Spinal cord (tissue), 10 donors: ENCODE measurements at places on chromosomes 7 and 10. TPM values are rescaled to one million over a fixed set of nuclear protein-coding genes. Genes with fewer than 3 reads are reported as not detected.

The MOGAT3 gene
- not detected for polyA plus RNA-seq

The MGAM2 gene
- 0.24 TPM for polyA plus RNA-seq

The CYP2W1 gene
- polyA plus RNA-seq = 0.44 TPM

The LGI1 gene
- polyA plus RNA-seq = 43.9 TPM

The GPR26 gene
- polyA plus RNA-seq = 5.6 TPM

The MRLN gene
- not detected for polyA plus RNA-seq

The CARD11 gene
- 1.2 TPM for polyA plus RNA-seq

The CDC14C gene
- polyA plus RNA-seq = 0.11 TPM

The CCL24 gene
- polyA plus RNA-seq = not detected

The ZNF655 gene
- polyA plus RNA-seq = 50.0 TPM

The LBX1 gene
- polyA plus RNA-seq = 26.0 TPM

The DPP6 gene
- 104 TPM for polyA plus RNA-seq

The HTR7 gene
- polyA plus RNA-seq = 8.8 TPM

The SLC29A3 gene
- polyA plus RNA-seq = 9.3 TPM

The PTPRE gene
- polyA plus RNA-seq = 46.9 TPM

The LIPN gene
- not detected for polyA plus RNA-seq

The CPA4 gene
- polyA plus RNA-seq = 0.84 TPM

The TBX20 gene
- polyA plus RNA-seq = not detected

The HIBADH gene
- 27.2 TPM for polyA plus RNA-seq

The DUSP5 gene
- 6.4 TPM for polyA plus RNA-seq

The FBXL13 gene
- polyA plus RNA-seq = 2.8 TPM

The CYP2C19 gene
- polyA plus RNA-seq = not detected

The PLAU gene
- polyA plus RNA-seq = 3.9 TPM

The CBX3 gene
- 201 TPM for polyA plus RNA-seq

The ATP5F1C gene
- polyA plus RNA-seq = 301 TPM

The GRM8 gene
- 15.6 TPM for polyA plus RNA-seq

The ASB10 gene
- polyA plus RNA-seq = not detected

The HECW1 gene
- polyA plus RNA-seq = 15.8 TPM

The ABCB1 gene
- polyA plus RNA-seq = 15.4 TPM

The SPDYE18 gene
- polyA plus RNA-seq = 1.6 TPM

The WIPF3 gene
- polyA plus RNA-seq = 17.8 TPM

The LANCL2 gene
- 55.3 TPM for polyA plus RNA-seq

The ANKRD2 gene
- 1.4 TPM for polyA plus RNA-seq

The GPR15LG gene
- not detected for polyA plus RNA-seq

The IQCE gene
- polyA plus RNA-seq = 39.6 TPM

The TMEM139 gene
- polyA plus RNA-seq = 2.2 TPM

The ZNF138 gene
- 20.4 TPM for polyA plus RNA-seq

The OR6B1 gene
- polyA plus RNA-seq = 0.03 TPM

The SORCS1 gene
- 18.1 TPM for polyA plus RNA-seq

The DRGX gene
- 67.8 TPM for polyA plus RNA-seq

The AGAP4 gene
- 24.6 TPM for polyA plus RNA-seq

The ATP6V0A4 gene
- 2.5 TPM for polyA plus RNA-seq

The KCNH2 gene
- polyA plus RNA-seq = 35.3 TPM

The VSTM2A gene
- 95.8 TPM for polyA plus RNA-seq

The TRPV6 gene
- 1.2 TPM for polyA plus RNA-seq

The CAMK2B gene
- 145 TPM for polyA plus RNA-seq

The OR9A2 gene
- polyA plus RNA-seq = not detected

The NEUROD6 gene
- 13.4 TPM for polyA plus RNA-seq

The MMRN2 gene
- polyA plus RNA-seq = 14.6 TPM

The ASB4 gene
- polyA plus RNA-seq = 0.33 TPM

The FEZF1 gene
- not detected for polyA plus RNA-seq

The CHAT gene
- 1.6 TPM for polyA plus RNA-seq

The OGDHL gene
- 26.1 TPM for polyA plus RNA-seq

The TFPI2 gene
- 6.2 TPM for polyA plus RNA-seq

The GSTO2 gene
- 4.4 TPM for polyA plus RNA-seq

The CYTH3 gene
- 35.7 TPM for polyA plus RNA-seq
